Activated CD4-positive, alpha-beta T cell treated with anti-CD3 and anti-CD28 coated beads for 36 hours (primary cell): ENCODE measurements at places on chromosomes 4 and X.
A peak's percentile ranks its signal among the peaks of the same experiment; 100 is the strongest.

DNA sequence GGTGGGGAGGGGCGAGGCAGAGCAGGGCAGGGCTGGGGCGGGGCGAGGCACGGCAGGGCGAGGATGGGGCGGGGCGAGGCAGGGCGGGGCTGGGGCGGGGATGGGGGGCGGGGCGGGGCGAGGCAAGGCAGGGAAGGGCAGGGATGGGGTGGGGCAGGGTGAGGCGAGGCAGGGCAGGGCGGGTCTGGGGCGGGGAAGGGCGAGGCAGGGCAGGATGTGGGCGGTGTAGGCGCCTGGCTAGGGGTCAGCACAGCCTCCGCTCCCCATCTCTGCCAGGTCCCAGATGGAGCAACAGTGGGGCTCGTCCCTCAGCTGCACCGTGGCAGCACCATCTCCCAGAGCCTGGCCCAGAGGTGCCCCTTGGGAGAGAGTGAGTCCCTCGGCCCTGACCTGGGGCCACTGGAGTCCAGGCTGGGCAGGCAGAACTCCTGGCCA lies 4.2 kb upstream of the SRPK3 start:
- peak; percentile 27 for DNase-seq

- no peak for DNase-seq
Observed at GRCh38 chrX:24235084-24235710, 78.7 kb downstream of the SUPT20HL2 start.

DNA sequence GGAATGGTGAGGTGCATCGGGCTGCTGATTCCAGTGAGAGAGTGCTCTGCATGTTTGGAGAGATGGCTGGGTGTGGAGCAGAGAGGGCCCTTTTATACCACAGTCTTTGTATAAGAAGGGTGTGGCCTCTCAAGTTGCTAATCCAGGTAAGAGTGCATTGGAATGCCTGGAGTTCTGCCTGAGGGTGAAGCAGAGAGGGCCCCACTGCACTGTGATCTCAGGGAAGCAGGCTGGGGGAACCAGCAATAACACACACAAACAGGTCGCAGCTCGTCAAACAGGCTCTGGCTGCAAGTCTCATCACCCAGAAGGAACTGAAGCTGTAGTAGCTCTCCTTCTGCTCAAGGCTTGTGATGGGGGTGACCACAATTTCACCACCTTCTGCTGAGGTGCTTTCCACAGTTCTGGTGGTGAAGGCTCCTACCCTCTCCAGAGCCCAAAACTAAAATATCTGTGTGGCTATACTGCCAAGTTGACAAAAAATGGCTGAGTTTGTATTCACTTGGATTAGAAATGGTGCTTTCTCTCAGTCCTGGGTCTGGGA lies 687.4 kb upstream of the HS3ST1 start:
- DNase-seq, result no peak

DNA sequence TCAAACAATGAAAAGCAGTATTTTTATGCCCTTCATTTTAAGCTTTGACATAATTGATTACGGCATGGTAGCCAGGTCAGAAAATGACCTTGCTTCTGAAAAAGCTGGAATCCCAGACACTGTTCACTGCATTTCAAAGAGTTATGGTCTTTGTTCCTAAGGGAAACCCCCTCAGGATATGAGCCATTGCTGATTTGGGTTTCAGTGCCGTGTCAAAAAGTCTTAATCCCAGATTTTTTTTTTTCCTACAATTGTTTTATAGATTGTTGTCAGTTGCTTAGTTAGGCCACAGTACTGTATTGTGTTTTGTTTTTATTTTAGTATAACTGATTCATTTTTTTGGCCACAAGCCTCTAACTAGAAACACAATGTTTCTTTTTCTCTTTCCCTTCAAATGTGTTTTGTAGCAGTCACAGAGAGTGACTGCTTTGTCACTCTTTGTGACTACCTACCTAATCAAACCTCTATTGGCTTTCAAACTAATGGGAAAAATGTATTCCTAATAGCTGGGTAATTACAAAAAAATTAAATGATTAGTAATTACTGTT lies 10.3 kb downstream of the WDR44 start:
- no peak for DNase-seq

- DNase-seq, result peak; percentile 64
Observed at GRCh38 chrX:64894454-64895038, 81.7 kb downstream of the ZC4H2 start.

DNA sequence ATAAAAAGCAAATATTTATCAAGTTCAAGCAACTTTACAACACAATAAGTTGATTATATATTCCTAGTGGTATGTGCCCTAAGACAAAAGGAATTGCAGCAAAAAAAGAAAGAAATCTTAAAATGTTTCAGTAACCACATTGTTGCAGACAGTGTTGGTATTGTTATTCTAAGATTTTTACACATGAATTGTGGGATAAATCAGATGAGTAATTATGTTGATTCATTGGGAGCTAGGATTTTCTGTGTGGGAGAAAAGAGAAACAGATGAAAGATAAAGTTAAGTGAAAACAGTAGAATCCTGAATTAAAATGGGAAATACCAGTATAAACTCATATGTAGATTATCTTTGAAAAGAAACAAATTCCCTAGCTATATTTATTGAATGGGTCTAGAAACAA lies 362.4 kb downstream of the PPP3CA start:
- no peak for DNase-seq

DNA sequence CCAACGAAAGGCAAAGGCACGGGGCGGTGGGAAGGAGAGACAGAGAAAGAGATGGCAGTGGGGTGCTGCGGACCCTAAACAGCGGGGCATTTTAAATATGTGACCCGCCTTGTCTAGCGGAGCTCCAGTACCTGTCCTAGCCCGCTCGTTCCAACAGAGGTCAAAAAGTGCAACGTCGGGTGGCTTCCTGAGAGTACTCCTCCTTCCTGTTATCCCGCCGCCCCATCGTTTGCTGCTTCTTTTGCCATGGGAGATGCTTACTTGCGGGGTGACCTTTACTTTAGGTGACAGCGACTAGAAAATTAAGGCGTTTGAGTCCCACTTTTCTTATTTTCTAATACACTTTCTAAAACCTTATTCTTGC lies 735 bp downstream of the NRK start:
- no peak for DNase-seq
